ENCODE measurements at places on chromosomes 7 and 10.

- no peak for DNase-seq
These were observed 20.0 kb downstream of the C1GALT1 start for GRCh38 chr7:7202375-7202720.

DNA sequence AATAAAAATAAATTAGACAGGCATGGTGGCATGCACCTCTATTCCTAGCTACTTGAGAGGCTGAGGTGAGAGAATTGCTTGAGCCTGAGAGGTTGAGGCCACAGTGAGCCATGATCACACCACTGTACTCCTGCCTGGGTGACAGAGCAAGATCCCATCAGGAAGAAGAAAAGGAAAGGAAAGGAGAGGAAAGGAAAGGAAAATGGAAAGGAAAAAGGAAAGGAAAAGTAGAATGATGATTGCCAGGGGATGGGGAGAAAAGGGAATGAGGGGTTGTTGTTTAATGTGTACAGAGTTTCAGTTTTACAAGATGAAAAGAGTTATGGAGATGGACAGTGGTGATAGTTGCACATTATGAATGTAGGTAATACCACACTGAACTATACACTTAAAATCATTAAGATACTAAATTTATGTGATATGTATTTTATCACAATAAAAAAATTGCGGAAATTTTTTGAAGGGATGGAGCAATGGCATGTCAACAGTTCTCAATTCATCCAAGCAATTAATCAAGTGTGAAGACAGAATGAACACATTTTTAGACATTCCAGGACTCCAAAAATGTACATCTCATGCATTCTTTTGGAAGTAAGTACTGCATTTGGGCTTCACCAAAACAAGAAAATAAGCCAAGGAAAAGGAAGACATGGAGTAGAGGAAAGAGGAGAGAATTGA lies 44.3 kb downstream of the IL6 start:
- DNase-seq, result no peak

GRCh38 chr7:27941522-27941921 lies 201.6 kb downstream of the TAX1BP1 start:
- no peak for DNase-seq

DNA sequence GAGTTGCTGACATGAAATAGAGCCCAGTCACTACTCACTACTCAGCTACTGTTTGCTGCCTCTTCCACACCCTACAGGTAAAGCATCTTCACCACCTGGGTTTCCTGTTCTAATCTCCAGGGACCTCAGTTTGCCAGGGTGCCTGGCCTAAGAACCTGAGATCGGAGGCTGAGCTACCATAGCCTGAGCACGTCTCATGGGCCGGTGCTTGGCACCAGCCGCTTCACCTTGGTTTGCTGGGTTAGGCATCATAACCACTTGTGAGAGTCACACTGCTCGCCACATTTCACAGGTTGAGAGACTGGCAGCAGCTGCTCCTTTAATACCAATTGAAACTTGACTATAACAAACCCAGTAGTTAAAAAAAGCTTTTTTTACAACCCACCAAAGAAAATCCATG lies 75.1 kb downstream of the EMX2 start:
- no peak for DNase-seq

GRCh38 chr10:125102246-125102645 lies 58.1 kb downstream of the CTBP2 start:
- no peak for DNase-seq

DNA sequence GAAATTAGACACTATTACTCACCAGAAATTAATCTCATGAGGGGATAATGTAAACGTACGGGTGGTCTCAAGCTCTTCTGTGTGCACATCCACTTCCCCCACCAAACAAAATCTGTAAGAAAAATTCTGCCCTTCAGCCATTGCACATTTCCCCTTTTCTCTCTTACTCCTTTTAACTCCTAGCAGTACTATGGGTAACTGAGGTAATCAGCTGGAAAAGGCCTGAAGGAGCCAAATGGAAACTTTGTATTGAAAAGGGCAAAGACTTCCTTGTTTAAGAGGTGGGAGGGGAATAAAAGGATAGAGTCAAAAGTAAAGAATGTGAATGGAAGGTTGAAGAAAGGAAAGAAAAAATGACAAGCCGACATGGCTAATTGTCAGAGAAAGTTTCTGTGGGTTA lies 273.8 kb downstream of the RNLS start:
- no peak for DNase-seq

DNA sequence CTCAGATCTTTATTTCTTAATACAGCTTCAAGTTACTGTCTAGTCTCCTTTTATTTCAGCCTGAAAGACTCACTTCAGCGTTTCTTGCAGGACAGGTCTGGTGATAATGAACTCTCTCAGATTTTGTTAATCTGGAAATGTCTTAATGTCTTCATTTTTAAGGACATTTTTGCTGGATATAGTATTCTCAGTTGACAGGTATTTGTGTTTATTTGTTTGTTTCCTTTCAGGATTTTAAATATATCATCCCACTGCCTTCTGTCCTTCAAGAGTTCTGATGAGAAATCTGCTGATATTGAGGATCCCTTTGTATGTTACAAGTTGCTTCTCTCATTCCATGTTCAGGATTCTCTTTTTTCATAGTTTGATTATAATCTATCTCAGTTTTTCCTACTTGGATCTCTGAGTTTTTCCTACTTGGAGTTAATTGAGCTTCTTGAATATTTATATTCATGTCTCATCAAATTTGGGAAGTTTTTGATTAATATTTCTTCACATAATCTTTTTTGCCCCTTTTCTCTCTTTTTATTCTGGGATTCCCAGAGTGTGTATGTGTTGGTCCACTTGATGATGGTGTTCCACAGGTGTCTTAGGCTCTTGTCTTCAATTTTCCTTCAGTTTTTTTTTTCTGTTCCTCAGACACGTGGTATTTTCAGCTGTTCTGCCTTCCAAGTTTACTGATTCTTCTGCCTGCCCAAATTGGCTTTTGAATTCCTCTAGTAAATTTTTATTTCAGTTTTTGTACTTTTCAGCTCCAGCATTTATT lies 49.9 kb downstream of the PTEN start:
- DNase-seq, result peak; percentile 26

- no peak for DNase-seq
These were observed 22.5 kb downstream of the PRTFDC1 start for GRCh38 chr10:24929904-24930303.

- DNase-seq, result no peak
These were observed 72.6 kb upstream of the STEAP1 start for GRCh38 chr7:90081621-90082020.

GRCh38 chr10:122206471-122207065 lies 64.5 kb upstream of the BTBD16 start:
- no peak for DNase-seq

- DNase-seq, result no peak
These were observed 189.8 kb upstream of the PRKCQ start for GRCh38 chr10:6769704-6770417.

DNA sequence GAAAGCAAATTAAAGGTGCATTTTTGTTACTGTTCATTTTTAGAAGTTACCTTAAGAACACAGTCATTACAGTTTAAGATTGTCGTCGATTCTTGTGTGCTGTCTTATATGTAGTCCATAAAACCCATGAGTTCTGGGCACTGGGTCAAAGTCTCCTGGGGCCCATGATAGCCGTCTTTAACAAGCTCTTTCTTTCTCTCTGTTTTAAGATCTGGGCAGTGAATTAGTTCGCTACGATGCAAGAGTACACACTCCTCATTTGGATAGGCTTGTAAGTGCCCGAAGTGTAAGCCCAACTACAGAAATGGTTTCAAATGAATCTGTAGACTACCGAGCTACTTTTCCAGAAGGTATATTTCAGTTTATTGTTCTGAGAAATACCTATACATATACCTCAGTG lies 90.7 kb upstream of the CAPZA2 start:
- no peak for DNase-seq

GRCh38 chr10:31694929-31695837 lies 233.4 kb downstream of the ARHGAP12 start:
- DNase-seq, result no peak

GRCh38 chr10:124318076-124318475 lies 100.6 kb downstream of the OAT start:
- no peak for DNase-seq

- DNase-seq, result no peak
These were observed 110.2 kb downstream of the CHN2 start for GRCh38 chr7:29304756-29305155.

DNA sequence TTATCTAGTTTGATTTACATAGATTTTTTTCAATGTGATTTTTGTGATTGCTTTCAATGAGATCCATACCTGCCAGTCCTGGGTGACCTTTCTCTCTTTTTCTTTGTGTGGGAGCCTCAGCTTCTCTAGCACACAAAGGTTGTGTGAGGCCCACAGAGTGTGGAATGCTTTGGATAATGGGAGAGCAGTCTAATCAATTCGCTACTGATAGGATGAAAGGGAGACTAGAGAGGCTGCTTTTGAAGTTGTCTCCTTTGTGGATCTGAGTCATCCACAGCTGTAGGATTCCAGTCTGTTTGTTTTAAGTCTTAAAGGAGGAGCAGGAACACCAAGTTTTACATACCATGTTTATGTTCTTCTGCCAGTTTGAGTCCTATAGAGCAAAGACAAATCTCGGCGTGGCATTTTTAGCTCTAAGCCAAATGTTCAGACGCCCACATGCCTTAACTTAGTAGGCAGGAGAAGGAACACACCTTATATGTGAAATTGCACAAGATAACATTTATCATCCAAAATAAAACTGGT lies 330.0 kb downstream of the ARL4A start:
- DNase-seq, result no peak

- DNase-seq, result peak; percentile 83
These were observed 45.7 kb upstream of the HSPA12A start for GRCh38 chr10:116787893-116788665.

DNA sequence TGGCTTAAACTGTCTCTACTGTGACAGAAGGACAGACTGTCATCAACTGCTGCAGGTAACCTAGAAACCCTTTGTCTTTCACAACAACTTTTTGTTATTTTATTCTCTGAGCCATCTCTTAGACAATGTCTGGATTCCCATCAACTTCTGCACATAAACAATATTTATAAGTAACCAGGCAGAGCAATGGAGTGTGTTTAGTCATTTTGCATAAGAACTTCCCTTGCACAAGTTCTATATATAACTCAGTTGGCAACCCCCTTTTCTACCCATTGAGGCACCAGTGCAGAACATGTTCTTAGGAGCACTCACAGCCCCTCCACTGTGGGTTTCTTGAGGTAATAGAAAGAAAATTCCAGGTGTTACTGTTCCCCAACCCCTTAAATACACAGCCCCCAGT lies 65.0 kb upstream of the IL6 start:
- no peak for DNase-seq

- no peak for DNase-seq
These were observed 667.9 kb downstream of the AUTS2 start for GRCh38 chr7:70266186-70266585.

GRCh38 chr7:22786290-22786932 lies 36.2 kb downstream of the TOMM7 start:
- no peak for DNase-seq

- DNase-seq, result no peak
These were observed 18.6 kb upstream of the ZMIZ2 start for GRCh38 chr7:44729949-44730590.

DNA sequence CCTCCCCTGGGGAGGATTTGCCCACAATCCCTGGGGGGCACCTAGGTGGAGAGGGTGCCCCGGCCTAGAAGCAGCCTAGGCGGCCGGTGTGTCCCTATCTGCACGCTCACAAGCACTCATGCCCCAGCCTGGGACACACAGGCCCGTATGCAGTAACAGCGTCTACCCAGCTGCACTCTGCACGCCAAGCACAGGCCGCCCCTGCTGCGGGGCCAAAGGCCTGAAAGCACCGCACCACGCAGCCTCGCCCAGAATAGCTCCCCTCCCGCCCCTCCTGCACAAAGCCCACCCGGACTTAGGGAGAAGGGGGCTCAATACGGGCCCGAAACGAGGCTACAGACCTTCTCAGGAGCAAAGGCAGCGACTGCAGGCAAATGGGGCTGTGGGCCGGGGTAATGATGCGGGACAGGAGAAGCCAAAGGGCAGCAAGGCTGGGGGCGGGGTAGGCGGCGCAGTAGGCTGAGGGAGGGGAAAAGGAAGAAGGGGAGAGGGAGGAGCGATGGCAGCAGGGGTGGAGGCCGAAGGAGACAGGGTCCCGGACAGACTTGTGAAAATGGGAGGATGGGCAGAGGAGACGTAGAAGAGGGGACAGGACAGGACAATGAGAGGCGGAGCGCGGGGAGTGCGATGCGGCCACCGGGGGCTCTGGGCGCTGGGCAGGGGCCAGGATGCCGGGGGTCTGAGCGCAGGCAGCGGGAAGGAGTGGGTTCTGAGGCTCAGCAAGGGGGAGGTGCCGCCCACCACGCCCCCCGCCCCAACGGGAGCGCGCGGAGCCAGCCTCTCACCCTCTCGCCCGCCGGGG lies 544 bp downstream of the GPRIN2 start:
- peak; percentile 64 for DNase-seq

GRCh38 chr10:89921403-89921802 lies 220.0 kb downstream of the KIF20B start:
- DNase-seq, result no peak

DNA sequence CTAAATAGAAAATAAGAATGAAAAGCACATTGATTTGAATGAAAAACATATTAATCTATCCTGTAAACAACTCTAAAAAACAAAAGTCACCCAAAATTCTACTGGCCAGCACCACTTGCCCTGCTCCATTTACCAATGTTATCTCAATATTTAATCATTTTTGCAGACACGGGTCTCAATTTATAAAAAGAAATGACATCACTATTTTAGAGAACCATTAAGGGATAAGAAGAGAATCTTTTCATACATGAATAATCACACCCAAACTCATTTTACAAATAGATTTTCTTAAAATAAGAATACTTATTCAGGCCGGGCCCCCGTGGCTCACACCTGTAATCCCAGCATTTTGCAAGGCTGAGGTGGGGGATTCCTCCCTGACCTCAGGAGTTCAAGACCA lies 3.9 kb downstream of the SAR1A start:
- DNase-seq, result no peak

DNA sequence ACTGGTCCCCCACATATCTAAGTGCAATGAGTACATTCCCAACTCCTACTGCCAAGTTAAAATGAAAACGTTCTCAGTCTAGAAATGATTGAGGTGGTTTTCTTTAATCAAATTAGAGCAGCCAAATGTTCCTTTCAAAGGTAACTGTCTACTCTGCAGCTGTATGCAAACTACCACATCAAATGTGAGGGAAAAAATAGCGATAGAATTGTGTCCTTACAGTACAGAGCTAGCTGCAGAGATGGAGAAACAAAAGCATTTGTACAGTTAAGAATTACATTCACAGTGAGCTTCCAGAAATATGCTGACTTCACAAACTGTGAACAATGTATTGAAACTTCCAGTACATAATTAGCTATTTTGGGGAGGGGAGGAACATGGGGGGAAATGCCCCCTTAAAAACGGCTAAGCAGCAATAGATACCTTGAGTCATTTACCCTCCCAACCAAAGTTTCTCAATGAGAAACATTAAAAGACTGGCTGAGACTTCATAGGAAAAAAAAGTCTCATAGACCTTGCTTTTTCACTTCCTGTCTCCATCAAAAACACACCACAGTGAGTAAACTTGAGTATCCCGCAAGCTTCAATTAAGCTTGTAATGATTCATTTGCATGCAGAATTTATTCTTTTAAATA lies 22.9 kb downstream of the CDK6 start:
- no peak for DNase-seq

Data from left kidney (tissue), 8 donors.